Cerebellum (tissue), 4 donors: ENCODE measurements at places on chromosomes 7 and 10. TPM values are rescaled to one million over a fixed set of nuclear protein-coding genes. Genes with fewer than 3 reads are reported as not detected.

The TDRD1 gene
- 0.45 TPM for total RNA-seq

The C10orf67 gene
- 0.54 TPM for total RNA-seq

The AGR2 gene
- 1.9 TPM for total RNA-seq

The RBP3 gene
- total RNA-seq = not detected

The SERPINE1 gene
- total RNA-seq = 0.27 TPM

The GPER1 gene
- 0.73 TPM for total RNA-seq

The TMEM176B gene
- 4.3 TPM for total RNA-seq

The COPG2 gene
- 43.5 TPM for total RNA-seq

The OPN4 gene
- total RNA-seq = not detected

The PLXDC2 gene
- total RNA-seq = 59.6 TPM
